Stimulated activated CD4-positive, alpha-beta T cell treated with anti-CD3 and anti-CD28 coated beads, Interleukin-15, amount 100 ng/mL, for 1 hour (primary cell): ENCODE measurements at places on chromosomes 11 and 22.

- no peak for DNase-seq
Measured at GRCh38 chr22:42879371-42880021, 22.4 kb upstream of the ARFGAP3 start.

GRCh38 chr11:105673089-105673488 lies 63.2 kb downstream of the GRIA4 start:
- DNase-seq, result no peak

GRCh38 chr11:55806248-55806647 lies 4.9 kb upstream of the OR5L1 start:
- DNase-seq, result no peak

DNA sequence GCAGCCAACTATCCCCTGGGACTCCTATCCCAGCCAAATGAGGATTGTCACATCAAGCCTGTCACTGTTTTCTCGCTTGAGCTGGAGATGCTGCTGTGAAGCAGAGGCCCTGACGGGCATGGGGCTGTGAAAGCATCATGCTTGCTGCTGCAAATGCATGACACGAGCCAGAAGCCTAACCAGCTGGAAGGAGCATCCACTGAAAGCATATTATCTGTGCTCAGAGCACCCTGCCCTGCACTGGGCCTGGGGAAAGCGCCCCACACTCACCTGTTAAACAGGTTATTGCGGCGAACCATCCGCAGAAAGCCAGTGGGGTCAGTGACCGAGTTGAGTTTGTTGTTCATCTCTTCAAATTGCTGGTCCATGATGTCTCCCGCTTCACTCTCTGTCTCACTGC lies 110.9 kb upstream of the PITPNB start:
- no peak for DNase-seq
